ENCODE measurements at places on chromosomes 1 and 21. TPM values are rescaled to one million over a fixed set of nuclear protein-coding genes. Genes with fewer than 3 reads are reported as not detected.
A peak's percentile ranks its signal among the peaks of the same experiment; 100 is the strongest.

GRCh38 chr1:15833069-15833679 is 14.3 kb upstream of the SPEN start:
- H3K27ac ChIP-seq = peak overlapping the region; percentile 98
- DNase-seq = no peak
- no peaks in the 10 kb centered on the region for H3K36me3 ChIP-seq
- H3K4me1 ChIP-seq = peaks cover 15% of the 10 kb centered on the region
- no peaks in the 10 kb centered on the region for H3K27me3 ChIP-seq

VTCN1 gene
- total RNA-seq = not detected

RGS18 gene
- total RNA-seq = not detected

GRCh38 chr1:231625975-231626534 is 535 bp upstream of the DISC1 start:
- peak overlapping the region; percentile 30 for H3K4me3 ChIP-seq
- H3K27me3 ChIP-seq = peaks cover 21% of the 10 kb centered on the region
- no peak for DNase-seq

VWA1 gene
- 6.4 TPM for total RNA-seq

ERICH3 gene
- not detected for total RNA-seq

VAV3 gene
- total RNA-seq = not detected

GRCh38 chr1:184017306-184017705 is 20.2 kb downstream of the COLGALT2 start:
- no peak for DNase-seq
- no peaks in the 10 kb centered on the region for H3K27me3 ChIP-seq
- H3K4me3 ChIP-seq = no peak overlapping the region
- H3K4me1 ChIP-seq = no peaks in the 10 kb centered on the region
- H3K36me3 ChIP-seq = no peaks in the 10 kb centered on the region

GRCh38 chr1:183235503-183235902 is 49.4 kb downstream of the LAMC2 start:
- H3K4me1 ChIP-seq = no peaks in the 10 kb centered on the region
- H3K27me3 ChIP-seq = peaks cover 24% of the 10 kb centered on the region

- no peak overlapping the region for H3K27ac ChIP-seq
- no peaks in the 10 kb centered on the region for H3K27me3 ChIP-seq
- no peaks in the 10 kb centered on the region for H3K36me3 ChIP-seq
- H3K4me3 ChIP-seq = no peak overlapping the region
Measured at GRCh38 chr1:5394111-5394510, 598.1 kb downstream of the NPHP4 start.

GRCh38 chr1:170221031-170221430 is 75.3 kb downstream of the NTMT2 start:
- no peak overlapping the region for H3K27ac ChIP-seq
- H3K27me3 ChIP-seq = no peaks in the 10 kb centered on the region
- DNase-seq = no peak
- H3K36me3 ChIP-seq = no peaks in the 10 kb centered on the region
- no peaks in the 10 kb centered on the region for H3K4me1 ChIP-seq

DNA sequence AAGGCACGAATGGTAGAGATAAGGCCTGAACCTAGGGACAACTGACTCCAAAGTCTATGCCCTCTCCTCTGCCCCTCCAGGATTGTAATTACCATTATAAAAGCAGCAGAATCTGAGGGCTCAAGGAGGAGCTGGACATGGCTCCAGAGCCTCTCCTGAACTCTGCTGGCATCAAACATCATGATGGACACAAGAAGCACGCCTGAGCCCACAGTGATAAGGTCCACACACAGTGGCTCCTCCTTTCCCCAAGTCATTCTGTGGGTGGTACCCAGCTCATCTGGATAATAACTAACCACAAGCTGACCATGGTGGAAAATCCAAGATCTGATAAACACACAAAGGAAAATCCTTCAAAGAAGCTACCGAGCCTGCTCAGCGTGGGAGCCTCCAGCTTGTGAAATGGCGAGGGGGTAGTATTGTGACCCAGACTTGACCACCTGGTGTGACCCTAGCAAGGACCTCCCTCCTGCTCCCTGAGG is 85.2 kb downstream of the HIVEP3 start:
- no peaks in the 10 kb centered on the region for H3K36me3 ChIP-seq
- H3K27ac ChIP-seq = no peak overlapping the region
- H3K4me3 ChIP-seq = no peak overlapping the region
- H3K27me3 ChIP-seq = peaks cover 16% of the 10 kb centered on the region

Measured in K562 (cell line).